ENCODE measurements at places on chromosomes 5 and 9.

DNA sequence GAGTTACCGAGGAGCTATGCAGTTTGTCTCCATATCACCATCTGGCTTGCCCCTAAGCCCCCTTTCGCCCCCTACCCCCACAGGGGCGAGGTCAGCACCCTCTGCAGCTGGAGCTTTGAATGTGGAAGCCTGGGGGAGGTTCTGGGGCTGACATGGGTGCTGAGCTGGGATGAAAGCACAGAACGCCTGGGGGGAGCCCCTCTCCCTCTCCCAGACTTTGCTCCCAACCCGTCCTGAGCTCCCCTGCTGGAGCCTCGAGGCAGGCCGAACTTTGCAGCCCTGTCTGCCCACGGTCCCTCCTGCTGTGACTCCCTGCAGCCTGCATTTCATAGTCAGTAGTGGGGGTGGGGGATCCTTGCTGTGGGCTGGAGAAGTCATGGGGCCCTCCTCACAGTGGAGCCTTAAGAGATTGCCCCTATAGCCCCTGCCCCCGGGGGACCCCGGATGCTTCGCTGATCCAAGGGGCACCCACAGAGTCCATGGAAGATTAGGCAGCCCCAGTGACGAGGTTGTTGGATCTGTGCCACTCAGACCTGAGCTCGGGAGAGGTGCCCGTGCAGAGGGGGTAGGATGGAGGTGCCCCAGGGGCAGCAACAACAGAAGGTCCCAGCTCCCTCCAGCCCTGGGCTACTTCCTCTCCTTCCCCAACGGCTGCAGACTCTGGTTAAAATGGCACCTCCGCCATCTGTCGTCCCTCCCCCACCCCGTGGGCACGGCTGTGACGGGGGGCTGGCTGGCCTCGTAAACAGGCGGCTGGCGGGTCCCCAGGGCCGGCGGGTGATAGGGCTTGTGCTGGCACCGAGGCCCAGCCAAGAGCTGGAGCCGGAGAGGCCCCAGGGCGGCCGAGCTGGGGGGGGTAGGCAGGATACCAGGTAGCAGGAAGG lies 162.0 kb downstream of the C9orf50 start:
- peak; percentile 39 for DNase-seq

DNA sequence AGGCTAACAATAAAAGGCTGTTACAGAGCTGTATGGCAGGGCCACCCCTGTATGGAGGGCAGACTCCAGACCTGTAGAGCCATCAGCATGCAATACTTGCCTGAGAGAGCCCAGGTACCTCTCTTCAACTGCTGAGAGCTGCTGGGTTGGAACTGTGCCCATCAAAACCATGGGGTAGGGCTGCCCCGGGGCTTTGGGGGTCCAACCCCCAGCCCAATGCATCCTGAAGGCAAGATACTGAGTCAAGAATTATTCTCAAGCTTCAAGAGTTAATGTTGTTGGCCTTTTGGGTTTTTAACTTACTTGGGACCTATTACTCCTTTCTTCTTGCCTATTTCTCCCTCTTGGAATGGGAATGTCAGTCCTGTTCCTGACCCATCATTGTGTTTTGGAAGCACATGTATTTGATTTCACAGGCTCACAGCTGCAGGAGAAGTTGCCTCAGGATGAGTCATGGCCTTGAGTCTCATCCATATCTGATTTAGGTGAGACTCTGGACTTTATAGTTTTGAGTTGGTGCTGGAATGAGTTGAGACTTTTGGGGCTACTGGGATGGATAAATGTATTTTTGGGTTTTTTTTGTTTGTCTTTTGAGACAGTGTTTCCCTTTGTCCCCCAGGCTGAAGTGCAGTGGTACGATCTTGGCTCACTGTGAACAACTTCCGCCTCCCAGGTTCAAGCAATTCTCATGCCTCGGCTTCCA lies 21.0 kb upstream of the CDK7 start:
- no peak for DNase-seq

- DNase-seq: peak; percentile 76
Observed at GRCh38 chr9:89408628-89409101, 89.2 kb downstream of the SEMA4D start.

DNA sequence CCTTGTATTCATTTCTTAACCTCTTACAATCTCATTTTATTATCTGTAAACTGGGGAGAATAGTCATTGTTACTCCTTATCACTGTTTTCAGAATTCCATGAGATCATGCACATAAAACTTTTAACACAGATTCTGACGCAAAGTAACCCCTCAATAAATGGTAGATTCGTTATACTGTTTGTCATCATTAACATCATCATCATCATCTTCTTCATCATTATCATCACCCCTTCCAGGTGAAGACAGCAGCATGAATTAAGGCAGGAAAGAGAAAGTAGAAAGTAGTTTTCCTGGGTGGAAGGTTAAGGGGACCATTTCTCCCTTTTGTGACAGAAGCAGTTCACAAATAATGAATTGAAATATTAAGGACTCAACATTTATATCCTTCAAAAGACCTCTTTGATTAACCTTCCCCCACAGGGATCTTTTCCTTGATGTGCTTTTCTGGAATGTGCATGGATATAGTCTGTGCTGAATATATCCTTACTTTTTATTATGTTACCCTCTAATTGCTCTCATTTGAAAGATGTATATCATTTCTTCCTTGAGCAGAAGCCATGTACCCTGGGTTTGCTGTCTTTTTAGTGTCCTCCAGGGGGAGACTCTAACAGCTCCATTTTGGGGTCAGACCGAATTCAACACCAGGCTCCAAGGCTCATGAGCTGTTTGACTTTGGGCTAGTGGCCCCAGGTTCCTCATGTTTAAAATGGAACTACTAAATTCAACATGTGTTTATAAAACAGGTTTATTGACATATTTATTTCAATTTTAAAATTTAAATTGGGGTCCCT lies 1029.9 kb upstream of the WWC1 start:
- no peak for DNase-seq

DNA sequence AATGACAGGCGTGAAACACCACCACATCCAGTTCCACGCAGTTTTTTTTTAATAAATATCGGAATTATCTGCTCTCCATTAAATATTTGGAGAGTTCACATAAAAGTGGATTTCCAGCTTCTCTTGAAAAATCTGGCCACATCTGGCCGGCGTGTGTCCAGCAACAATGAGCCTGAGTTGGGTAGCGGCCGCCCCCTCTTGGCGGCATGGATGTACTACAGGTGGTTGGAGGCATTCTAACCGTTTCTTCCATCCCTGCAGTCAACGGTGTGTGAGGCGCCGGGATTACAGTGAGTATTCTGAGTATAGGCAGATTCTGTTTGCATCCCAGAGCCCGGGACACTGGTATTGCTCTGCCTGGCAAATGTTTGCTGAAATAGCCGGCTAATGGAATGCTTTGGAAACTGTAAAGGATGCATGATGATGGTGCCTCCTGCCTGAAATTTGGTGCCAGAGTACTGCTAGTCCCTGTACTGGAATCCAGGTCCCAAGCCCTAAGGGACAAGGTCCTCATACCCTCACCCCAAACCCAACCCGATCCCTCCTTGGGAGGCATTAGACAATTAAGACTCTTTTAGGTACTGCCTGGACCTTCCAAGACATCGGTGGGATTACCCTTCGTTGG lies 13.6 kb upstream of the GM2A start:
- peak; percentile 76 for DNase-seq

DNA sequence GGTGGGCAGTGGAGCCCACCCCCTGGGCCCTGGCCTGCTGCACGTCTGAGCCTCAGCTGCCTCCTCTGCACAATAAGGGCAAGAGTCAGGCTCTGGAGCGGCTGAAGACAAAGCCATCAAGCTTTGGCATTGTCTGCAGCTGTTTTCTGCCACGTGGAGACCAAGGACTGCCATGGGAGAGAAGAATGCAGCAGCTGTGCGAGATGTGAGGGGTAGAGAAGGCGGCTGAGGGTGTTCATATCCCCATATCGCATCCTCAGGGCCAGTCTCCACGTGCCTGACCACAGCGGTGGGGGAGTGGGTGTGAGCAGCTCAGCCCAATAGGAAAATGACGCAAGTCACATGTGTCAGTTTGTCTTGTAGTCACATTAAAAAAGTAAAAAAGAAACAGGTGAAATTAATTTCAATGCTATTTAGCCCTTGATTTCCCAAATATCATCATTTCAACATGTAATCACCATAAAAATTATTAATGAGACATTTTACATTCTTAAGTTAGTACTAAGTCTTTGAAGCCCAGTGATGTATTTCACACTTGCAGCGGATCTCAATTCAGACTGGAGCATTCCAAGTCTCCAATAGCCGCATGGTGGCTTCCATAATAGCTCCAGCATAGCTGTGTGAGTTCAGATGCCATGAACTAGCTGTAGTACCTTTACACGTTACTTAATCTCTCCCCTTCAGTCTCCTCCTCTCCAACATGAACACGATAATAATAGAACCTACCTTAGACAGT lies 6.6 kb downstream of the C1QTNF2 start:
- DNase-seq: no peak

DNA sequence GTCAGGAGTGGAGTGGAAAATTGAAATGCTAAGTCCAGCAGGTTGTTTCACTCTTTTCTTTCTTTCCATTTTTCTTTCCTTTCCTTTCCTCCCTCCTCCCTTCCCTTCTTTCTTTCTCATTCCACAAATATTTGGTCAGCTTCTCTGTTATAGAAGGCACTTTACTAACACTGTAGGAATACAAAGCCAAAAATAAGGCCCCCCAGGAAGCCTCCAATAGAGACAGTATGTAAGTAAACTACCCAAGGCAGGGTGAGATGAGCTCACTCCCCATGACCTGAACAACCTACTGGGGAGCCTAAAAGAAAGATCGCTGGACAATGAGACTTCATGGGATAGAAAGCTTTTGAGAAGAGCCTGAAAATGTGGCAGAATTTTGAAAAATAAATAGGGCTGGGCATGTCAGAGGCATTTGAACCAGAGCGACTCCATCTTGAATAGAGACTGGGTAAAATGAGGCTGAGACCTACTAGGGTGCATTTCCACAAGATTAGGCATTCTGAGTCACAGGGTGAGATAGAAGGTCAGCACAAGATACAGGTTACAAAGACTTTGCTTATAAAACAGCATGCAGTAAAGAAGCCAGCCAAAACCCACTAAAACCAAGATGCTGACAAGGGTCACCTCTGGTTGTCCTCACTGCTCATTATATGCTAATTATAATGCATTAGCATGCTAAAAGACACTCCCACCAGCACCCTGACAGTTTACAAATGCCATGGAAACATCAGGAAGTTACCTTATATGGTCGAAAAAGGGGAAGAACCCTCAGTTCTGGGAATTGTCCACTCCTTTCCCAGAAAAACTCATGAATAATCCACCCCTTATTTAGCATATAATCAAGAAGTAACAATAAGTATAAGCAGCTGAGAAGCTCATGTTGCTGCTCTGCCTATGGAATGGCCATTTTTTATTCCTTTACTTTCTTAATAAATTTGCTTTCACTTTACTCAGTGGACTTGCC lies 158.9 kb upstream of the EGFLAM start:
- DNase-seq: no peak

- no peak for DNase-seq
Observed at GRCh38 chr9:108978205-108978604, 35.1 kb downstream of the CTNNAL1 start.

DNA sequence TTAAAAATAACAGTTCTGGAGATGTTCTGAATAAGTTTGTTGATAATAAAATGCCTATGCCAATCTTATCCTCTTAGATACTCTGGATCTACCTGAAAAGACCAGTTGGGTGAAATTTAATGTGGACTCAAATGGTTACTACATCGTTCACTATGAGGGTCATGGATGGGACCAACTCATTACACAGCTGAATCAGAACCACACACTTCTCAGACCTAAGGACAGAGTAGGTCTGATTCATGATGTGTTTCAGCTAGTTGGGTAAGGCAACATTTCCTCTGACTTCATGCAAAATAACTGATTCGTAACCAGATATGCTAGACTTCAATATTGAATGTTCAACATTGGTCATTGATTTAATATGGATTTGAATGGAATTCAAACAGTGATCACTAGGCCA lies 27.0 kb downstream of the ERAP2 start:
- no peak for DNase-seq

GRCh38 chr5:1330847-1331831 lies 13.8 kb downstream of the CLPTM1L start:
- no peak for DNase-seq

DNA sequence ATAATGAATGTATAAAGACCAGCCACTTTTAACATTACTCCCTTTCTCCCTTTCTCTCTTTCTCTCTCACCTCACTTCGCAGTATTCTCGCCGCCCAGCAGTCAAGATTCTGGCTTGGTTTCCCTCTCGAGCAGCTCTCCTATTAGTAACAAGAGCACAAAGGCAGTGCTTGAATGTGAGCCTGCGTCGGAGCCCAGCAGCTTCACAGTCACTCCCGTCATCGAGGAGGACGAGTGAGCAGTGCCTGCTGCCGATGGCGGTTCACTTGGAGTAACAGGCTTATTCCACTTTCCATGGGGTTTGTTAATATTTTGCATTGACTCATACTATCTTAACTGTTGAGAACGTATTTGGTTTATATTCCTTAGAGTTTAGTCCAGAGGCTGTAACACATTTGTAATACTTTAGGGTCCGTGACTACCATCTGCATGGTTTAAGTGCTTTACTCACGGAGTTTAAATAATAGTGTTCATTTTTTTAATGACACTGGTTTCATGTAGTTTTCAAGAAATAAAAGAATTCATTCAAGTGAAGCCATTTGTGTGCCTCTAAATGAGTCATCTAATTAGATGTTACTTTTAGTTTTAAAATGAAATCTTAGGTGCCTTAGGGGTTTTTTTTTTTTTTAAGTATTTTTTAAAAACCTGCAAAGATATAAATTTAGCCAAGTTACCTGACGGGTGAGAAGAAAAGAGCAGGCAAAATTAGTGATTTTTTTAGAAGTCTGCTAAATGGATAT lies 8.4 kb upstream of the DMRT3 start:
- DNase-seq: peak; percentile 6

DNA sequence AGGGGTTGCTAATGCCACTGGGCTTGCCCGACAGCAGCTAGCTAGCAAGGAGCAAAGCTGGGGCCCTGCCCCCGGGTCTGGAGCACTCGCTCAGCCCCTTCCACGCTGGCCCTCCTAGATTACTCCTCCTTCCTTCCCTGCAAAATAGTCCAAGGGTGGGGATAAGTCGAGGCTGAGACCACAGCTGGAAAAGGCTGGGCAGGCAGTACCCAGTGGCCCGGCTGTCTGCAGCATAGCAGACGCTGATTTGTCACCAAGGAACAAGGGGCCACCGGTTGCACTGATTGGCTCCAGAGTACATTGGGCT lies 73.9 kb downstream of the ADAMTS2 start:
- no peak for DNase-seq

- no peak for DNase-seq
Observed at GRCh38 chr5:165894916-165895315, 2389.5 kb downstream of the MAT2B start.

GRCh38 chr5:52799983-52800393 lies 12.3 kb downstream of the ITGA1 start:
- peak; percentile 97 for DNase-seq

Data from stimulated activated CD4-positive, alpha-beta T cell treated with anti-CD3 and anti-CD28 coated beads, Interleukin-15, amount 100 ng/mL, for 24 hours (primary cell).